Gastroesophageal sphincter (tissue), 4 donors: ENCODE measurements at places on chromosomes 4 and X. TPM values are rescaled to one million over a fixed set of nuclear protein-coding genes. Genes with fewer than 3 reads are reported as not detected.

The RCHY1 gene
- total RNA-seq = 28.6 TPM

The TEX13C gene
- total RNA-seq = not detected

The OCRL gene
- total RNA-seq = 66.9 TPM

The SSX2B gene
- total RNA-seq = not detected

The ITGB1BP2 gene
- 7.1 TPM for total RNA-seq

The NCBP2L gene
- total RNA-seq = not detected

The CASK gene
- total RNA-seq = 31.4 TPM

The GYPE gene
- total RNA-seq = 0.47 TPM

The CT47B1 gene
- total RNA-seq = not detected

The DOK7 gene
- total RNA-seq = 4.3 TPM

The CFAP47 gene
- not detected for total RNA-seq

The AFM gene
- not detected for total RNA-seq

The WAS gene
- total RNA-seq = 1.6 TPM

The GAB1 gene
- 124 TPM for total RNA-seq

The SSX4 gene
- total RNA-seq = not detected

The CCDC110 gene
- 7.5 TPM for total RNA-seq

The SRPX2 gene
- 52.1 TPM for total RNA-seq

The BEX2 gene
- 7.1 TPM for total RNA-seq

The USP26 gene
- not detected for total RNA-seq

The MTMR8 gene
- 3.4 TPM for total RNA-seq

The VGLL1 gene
- not detected for total RNA-seq

The HPGDS gene
- total RNA-seq = 2.0 TPM

The PABPC1L2A gene
- total RNA-seq = not detected

The SORCS2 gene
- 2.0 TPM for total RNA-seq

The GPR78 gene
- not detected for total RNA-seq

The GASK1B gene
- 33.8 TPM for total RNA-seq

The BGN gene
- 49.4 TPM for total RNA-seq

The ESX1 gene
- not detected for total RNA-seq

The GAGE1 gene
- total RNA-seq = not detected

The AFP gene
- not detected for total RNA-seq

The METAP1 gene
- total RNA-seq = 46.2 TPM

The SPINK2 gene
- not detected for total RNA-seq

The SSX4B gene
- total RNA-seq = not detected

The ANXA3 gene
- 253 TPM for total RNA-seq

The RNF175 gene
- not detected for total RNA-seq

The CLGN gene
- 4.4 TPM for total RNA-seq

The MAGEA1 gene
- total RNA-seq = not detected

The SHISA3 gene
- total RNA-seq = 8.2 TPM

The MFAP3L gene
- total RNA-seq = 5.5 TPM

The FGG gene
- not detected for total RNA-seq

The ZNF711 gene
- total RNA-seq = 1.1 TPM

The RPS6KA6 gene
- 5.5 TPM for total RNA-seq

The STATH gene
- total RNA-seq = not detected

The DDIT4L gene
- 5.0 TPM for total RNA-seq

The MAP7D2 gene
- total RNA-seq = 0.27 TPM

The MSX1 gene
- total RNA-seq = 2.0 TPM

The INTS12 gene
- 25.5 TPM for total RNA-seq
